Jurkat, Clone E6-1 (cell line): ENCODE measurements at places on chromosomes 2 and 18.

DNA sequence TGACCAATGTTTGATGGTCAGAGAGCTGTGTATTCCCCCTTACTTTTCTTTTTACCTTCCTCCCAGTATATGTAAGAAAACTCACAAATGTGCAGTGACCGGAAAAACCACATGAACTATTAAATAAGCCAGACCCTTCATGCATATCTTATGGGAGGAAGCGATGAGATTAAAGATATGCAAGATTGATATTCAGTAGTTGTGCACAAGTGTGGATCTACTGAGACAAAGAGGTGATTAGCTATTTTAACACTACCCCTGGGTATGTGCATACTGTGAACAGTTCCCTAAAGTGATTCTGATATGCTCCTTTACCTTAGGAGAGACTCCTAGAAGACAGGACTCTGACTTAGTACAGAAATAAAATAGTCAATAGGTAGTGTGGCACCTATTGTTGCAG, 328.3 kb downstream of the EPHA4 start:
- DNase-seq: no peak

GRCh38 chr2:154259030-154259429, 387.3 kb downstream of the GALNT13 start:
- DNase-seq: no peak

GRCh38 chr18:686339-687111, 25.9 kb downstream of the ENOSF1 start:
- peak; percentile 70 for DNase-seq

GRCh38 chr2:125085904-125086303, 1060.8 kb downstream of the CNTNAP5 start:
- DNase-seq: no peak

- no peak for DNase-seq
These were observed 55.3 kb downstream of the DCC start for GRCh38 chr18:52395146-52395852.

GRCh38 chr2:135931776-135932443, 53.5 kb downstream of the DARS1 start:
- no peak for DNase-seq

DNA sequence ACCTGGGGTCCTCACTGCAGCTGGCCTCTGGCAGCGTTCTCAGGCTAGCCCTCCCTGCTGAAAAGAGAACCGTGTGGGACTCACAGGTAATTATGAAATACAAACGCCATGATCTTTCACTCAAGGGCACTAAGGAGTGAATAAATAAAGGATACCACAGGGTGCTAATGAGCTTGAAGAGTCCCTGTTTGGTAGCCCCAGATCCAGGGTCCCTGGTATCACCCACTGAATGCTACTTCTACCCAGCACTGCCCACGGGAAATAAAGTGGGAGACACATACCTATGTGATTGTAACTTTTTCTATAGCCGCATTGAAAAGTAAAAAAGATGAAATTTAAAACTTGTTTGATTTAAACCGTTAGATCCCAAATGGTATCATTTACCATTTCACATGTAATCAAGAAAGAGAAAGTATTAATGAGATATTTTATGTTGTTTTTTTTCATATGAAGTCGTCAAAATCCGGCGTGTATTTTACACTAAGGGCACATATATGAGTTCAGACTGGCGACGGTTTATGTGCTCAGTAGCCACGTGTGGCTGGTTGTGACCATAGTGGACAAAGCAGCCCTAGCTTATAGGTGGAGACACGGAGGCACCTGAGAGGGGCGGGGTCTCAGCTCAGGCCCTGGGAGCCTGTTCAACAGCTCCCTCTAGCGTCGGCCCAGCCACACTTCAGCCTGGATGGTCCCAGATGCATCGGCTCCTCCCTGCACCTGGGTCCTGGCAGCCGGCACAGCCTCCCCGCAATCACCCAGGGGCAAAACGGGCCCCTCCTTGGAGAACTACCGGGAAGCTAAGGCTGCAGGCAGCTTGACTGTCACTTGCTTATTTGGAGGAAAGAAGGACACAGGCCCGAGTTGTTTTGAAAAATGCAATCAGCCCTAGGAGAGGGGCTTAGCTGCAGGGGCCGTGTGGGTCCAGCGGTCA, 39.2 kb downstream of the ODC1 start:
- peak; percentile 69 for DNase-seq

DNA sequence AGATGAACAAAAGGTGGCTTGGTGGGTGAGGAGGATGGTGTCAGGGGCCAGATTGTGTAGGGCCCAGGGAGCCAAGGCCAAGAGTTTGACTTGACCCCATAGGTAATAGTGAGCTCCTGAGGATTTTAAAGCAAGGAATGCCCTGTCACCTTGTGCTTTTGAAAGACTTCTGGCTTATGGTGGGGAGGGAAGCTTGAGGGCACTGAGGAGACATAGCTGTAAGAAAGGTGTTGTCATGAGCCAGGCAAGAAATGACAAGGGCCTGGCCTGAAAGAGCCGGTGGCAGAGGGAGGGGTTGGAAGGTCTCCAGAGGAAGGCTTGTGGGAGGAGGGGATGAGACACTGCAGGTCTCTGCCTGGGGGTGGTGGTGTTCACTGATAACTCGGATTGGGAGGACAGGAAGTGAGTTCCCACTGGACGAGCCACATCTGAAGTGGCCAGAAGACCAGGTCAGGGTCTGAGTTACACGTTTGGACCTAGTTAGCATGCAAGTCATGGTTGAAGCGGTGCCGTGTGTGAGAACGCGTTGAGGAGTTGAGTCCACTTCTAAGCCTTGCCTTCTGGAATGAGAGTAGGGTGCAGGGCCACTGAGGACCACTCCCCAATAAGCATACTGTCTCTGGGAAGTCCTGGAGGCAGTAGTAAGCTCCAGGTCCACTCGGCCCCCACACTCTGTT, 64.3 kb downstream of the TET3 start:
- DNase-seq: no peak

DNA sequence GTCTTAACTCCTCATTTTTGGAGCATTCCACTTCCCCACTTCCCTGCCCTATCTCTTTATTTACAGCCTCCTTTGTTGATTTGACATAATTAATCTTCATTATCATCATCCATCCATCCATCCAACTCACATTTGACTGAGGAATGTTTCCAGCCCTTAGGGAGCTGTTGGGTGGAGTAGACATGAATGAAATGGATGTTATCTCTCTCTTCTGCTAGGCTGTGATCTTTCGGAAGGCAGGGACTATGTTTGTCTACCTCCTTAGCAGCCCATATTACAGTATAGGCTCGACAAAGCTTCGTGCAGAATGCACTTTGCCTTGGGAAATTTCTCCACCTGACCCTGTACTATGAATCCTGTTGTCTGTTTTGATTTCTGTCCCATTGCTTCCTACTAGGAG, 7.7 kb upstream of the EFEMP1 start:
- DNase-seq: no peak

DNA sequence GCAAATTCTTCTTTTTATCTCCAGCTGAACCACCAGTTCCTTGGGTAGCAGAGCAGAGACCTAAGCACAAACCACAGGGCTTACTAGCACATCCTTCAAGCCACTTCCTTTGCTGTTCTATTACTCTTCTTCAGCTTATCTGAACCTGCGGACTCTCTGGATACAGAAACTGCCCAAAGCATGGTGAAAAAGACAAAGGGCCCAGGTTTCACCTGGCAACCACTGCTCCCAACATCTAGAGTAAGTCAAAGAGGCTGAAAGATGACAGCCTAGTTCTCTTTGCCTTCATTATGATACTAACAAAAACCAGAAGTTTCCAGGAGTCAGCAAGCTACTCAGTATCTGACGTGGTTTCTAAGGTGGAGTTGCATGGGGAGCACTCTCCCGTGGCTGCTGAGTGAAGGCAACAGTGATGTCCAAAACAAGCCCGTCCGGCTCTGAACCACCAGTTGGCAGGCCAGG, 43.4 kb downstream of the KANSL3 start:
- peak; percentile 82 for DNase-seq

DNA sequence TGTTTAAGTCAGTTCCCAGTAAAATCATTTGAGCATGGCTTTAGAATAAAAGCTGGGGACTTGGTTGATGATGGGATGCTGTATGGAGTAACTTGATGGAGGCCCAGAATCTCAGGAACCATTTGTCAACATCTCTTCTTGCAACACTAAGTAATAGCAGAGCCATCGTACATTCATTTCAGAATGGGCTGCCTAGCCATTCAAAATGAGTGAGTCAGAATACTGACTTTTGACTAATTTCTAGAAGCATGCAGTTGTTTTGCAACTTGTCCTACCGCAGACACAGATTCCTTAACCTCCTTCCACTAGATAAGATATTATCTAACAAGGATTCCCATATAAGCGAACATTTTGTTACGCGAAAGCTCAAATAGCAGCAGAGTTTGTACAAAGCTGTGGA, 229.5 kb downstream of the CNTNAP5 start:
- no peak for DNase-seq

GRCh38 chr18:56844556-56844955, 193.4 kb downstream of the WDR7 start:
- no peak for DNase-seq

DNA sequence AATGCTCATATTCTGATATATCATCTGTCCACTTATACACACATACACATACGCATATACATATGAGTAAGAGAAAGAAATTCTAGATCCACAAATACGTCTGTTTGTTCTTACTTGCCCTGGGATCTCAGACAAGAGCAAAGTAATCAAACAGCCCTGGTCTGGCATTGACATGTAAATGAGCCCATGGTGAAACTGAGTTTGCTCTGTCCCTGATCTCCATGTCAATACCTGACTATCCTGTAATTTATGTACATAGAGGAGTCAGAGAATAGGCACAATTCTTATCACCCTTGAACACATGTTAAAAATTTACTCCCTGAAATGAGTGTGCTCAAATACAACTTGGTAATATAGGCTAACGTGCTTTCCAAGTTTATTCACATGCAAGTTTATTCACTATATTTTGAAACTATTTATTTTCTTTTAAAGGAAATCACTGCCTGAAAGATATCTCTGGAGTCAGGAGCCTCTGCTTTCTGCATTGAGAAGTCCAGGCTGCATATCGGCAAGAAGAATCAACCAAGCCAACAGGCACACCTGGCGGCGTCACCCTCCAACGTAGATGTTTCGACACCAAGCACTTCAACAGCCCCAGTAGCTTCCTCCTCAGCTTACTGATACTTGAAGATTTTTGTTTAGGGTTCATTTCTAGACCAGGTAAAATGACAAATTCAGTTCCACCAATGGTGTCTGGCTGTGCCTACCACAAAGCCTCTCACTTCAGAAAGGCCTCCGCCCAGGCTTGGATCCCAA, 100.6 kb downstream of the CMPK2 start:
- DNase-seq: no peak

DNA sequence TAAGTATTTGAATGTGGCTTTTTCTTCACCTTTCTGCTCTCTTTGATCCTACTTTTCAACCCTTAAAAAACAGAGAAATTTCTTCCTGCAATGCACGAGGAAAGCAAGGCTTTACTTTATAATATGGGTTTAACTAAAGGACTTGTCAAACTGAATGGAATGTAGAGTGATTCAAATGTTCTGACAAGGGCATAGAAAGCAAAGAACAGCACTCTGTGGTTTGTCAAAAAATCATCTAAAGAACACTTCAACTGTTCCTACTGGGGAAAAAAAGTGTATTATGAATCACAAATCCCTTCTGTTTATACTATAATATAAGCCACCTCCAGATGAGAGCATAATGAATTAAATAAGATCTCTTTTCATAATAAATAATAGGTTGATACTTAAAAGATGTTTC, 45.0 kb upstream of the RIT2 start:
- no peak for DNase-seq

DNA sequence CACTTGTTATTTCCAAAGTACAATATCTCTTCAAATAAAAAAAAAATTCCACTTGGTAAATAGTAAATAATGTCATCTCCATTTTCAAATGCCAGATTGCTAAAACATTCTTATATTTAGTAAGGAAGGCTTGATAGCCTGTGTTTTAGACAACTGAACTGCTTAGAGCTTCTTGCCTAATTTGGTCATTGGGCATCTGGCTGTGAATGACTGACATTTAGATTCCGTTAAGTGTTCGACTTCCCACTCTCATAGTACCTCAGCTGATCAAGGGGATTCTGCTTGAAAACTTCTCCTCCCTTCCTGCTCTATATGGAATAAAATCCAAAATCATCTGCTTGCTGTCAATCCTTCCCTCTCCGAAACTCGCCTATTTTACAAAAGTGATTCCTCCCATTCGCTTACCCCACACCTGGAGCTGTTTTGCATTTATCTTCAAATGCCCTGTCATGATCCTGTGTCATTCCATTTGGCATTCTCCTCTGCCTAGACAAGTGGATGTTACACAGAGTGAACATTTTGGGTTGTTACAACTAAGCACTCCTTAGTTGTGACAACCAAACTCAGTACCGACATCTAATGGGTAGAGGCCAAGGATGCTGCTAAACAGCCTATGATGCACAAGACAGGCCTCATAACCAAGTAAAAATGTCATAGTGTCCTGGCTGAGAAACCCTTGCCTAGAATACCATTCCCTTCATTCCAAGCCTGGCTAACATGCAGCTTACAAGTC, 181.0 kb downstream of the CDH2 start:
- DNase-seq: no peak

- no peak for DNase-seq
These were observed 330.3 kb upstream of the KCNJ3 start for GRCh38 chr2:154368153-154368552.

DNA sequence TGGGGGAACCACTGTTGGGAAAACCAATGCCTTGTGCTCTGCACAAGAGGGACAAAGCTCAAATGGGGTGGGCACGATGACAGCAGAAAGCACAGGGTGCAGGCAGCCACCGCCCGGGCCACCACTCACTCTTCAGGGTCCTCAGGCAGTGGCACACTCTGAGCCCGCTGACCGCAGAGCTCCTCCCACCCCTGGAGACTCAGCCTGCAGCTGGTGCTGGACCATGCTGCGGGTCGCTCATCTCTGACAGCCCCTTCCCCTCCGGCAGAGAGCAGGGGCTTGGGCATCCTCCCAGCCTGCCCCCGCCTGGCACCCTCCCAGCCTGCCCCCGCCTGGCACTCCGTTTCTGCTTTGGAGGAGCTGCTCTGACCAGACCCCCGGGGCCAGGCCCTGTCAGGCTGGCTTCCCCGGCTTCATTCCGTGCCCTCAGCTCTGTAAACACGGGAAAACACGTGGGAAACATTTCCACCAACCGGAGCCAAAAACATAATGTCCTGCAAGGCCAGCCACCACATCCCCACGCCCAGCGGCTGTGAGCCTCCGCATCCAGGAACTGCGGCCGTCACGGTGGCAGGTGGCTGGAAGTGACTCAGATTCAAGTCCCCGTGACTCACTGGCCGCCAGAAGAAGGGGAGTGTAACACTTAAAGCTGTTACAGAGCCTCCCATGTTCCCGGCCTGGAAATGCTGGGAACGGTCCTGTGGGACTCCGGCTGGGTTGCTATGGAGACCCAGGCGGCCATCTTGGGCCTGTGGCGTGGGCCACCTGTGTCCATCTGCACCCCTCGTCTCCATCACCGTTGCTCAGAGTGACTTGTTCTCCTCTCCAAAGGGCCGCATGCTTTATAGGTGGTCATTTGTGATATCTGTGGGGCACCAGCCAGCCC, 6.8 kb upstream of the SNED1 start:
- no peak for DNase-seq
